ENCODE measurements at places on chromosomes 16 and 17.

GRCh38 chr17:75365009-75365930, 40.2 kb downstream of the GRB2 start:
- DNase-seq: no peak

- no peak for DNase-seq
Observed at GRCh38 chr17:51362811-51363585, 102.7 kb downstream of the UTP18 start.

DNA sequence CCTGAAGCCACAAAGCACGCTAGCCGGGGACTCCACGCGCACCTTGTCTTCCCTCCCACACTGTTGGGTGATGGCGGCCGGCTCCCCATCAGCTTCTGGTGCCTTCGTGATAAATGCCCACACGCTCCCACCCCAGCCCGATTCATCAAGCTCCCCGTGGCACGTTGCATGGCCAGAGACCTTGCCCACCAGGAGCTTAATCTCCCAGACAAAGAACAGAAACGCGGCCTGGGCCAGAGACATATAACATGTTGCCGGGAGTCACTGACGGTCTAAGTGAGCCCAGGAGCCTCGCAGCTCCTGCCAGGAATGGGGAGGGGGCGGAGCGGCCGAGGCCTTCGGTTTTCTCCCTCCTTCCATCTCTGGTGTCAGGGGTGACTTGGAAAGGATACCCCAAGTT, 93.1 kb downstream of the SDK2 start:
- DNase-seq: no peak

DNA sequence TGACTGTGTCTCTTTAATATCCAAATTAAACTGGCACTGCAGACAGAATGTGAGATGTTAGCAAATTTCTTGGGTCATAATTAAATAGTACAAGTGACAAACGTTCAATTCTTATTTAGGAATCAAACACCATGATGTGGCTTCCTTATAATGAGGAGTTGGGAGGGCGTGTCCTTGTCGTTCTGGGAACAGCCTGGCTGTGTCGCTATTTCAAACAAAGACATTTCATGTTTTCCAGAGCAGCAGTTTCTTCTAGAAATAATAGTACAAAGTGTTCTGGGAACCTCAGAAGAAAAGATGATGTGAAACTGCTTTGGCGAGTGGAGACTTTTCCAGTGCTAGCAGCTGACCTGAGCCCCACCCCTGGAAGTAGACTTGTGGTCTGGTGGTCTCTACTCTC, 301.7 kb upstream of the N4BP1 start:
- DNase-seq: no peak

- no peak for DNase-seq
Observed at GRCh38 chr16:85600078-85600477, 13.0 kb upstream of the GSE1 start.

- DNase-seq: no peak
Observed at GRCh38 chr16:89279666-89280481, 62.4 kb downstream of the ZNF778 start.

GRCh38 chr17:40174514-40174913, 2.8 kb upstream of the RAPGEFL1 start:
- DNase-seq: no peak

DNA sequence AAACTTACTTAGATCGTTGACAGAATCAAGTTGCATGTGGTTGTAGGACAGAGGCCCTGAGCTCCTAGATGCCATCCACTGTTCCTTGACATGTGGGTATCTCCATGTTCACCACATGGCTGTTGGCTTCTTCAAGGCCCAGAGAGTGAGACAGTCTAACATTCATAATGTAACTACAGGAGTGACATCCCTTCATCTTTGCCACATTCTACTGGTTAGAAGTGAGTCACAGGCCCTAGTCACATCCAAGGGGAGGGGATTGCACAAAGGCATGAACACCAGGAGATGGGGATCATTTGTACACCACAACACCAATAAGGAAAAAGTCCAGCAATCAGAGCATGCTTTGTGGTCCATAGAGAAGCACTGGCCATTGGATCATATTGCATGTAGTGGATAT, 56.6 kb downstream of the WSCD1 start:
- DNase-seq: no peak

GRCh38 chr17:21275047-21275578, 9.4 kb upstream of the MAP2K3 start:
- no peak for DNase-seq

DNA sequence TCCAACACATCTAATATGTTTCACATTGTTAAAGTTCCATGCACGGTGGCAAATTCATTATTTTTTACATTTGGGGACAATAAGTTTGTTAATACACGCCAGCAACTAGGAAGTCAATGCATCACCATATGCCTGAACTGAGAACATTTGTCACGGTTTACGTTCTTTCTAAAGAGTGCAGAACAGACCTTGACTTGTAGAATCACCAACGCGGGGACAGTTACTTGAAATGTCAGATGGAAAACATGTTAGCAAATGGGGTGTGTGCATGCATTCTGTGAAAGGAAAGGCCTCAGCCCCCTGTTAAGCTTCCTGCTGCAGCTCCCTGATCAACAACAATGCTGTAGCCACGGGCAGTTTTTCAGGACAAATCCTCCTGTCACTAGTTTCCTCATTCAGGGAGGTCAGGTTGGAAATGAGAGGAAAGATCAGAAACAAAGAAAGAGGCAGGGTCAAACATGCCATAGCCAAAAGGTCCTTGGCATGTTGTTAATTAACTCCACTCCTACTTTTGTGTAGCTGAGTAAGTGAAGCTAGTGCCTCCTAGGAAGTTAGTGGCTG, 18.4 kb downstream of the SMIM36 start:
- no peak for DNase-seq
